Central memory CD8-positive, alpha-beta T cell (primary cell): ENCODE measurements at places on chromosomes 3 and 15.

GRCh38 chr15:34942363-34942762 lies 27.2 kb downstream of the AQR start:
- peaks cover 42% of the 10 kb centered on the region for H3K36me3 ChIP-seq
- H3K27ac ChIP-seq = no peak overlapping the region
- DNase-seq = no peak
- H3K4me3 ChIP-seq = no peak overlapping the region

DNA sequence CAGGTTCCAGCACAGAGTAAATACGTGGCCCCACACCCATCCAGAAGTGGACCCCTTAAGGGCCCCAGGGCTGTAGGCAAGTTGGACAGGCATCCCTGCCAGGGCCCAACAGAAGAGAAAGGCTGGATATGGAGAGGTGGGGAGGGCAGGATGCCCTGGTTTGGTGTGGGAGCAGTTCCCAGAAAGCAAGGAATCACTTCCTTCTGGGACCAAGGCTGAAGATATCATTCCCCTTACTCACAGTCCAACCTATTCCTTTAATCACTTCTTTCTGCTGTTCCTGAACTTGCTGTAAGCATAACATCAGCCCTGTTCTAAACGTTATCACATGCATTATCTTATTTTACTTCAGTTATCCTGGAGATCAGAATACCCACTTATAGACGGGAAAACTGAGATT lies 6.1 kb upstream of the MESP2 start:
- no peak overlapping the region for H3K27ac ChIP-seq
- no peak for DNase-seq
- no peaks in the 10 kb centered on the region for H3K4me1 ChIP-seq
- H3K27me3 ChIP-seq = no peaks in the 10 kb centered on the region

DNA sequence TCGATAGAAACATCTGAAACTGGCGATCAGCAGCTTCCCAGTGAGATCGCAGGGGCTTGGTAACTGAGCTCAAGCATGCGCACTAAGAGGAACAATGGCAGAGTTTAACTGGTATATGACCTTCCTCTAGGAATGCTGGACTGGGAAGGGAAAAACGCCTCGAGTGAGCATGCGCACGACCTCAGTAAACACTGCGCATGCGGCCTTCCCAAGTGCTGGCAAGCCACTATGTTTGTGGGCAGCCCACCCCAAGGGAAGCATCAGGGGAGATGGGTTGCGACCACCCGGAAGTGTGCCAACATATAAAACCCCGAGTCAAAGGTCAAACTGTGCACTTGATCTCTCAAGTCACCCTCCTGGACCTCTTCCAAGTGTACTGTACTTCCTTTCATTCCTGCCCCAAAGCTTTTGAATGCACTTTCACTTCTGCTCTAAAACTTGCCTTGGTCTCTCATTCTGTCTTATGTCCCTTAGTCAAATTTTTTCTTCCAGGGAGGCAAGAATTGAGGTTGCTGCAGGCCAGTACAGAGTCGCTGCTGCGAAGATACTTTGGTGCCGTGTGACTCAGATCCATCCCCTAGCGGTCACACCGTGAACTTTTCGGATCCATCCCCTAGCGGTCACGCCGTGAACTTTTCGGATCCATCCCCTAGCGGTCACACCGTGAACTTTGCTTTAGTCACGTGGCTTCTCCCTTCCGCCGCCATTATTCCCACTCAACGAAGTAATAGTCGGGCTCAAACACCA lies 243.3 kb downstream of the FAM43A start:
- no peaks in the 10 kb centered on the region for H3K4me1 ChIP-seq
- H3K4me3 ChIP-seq = no peak overlapping the region
- no peaks in the 10 kb centered on the region for H3K36me3 ChIP-seq
- peaks cover 72% of the 10 kb centered on the region for H3K27me3 ChIP-seq
- H3K27ac ChIP-seq = no peak overlapping the region

DNA sequence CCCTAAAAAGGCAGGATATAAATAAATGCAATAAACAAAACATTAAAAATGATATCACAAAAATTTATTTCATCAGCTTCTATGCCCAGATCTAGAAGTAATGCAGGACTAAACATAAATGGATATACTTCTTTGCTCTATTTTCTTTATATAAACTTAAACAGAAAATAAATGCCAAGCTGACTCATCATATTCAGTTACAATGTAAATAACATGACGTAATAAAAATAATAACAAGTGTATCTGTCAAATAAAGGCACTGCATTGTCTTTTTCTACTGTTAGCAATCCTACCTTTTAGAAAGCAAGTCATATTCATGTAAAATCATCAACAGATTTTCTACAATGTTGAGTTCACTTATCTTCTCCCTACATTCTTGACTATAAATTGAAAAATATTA lies 61.6 kb downstream of the NEK10 start:
- H3K36me3 ChIP-seq = no peaks in the 10 kb centered on the region
- no peaks in the 10 kb centered on the region for H3K27me3 ChIP-seq
- H3K27ac ChIP-seq = no peak overlapping the region
- no peak for DNase-seq
- H3K4me1 ChIP-seq = no peaks in the 10 kb centered on the region

- peak overlapping the region; percentile 33 for H3K27ac ChIP-seq
- no peaks in the 10 kb centered on the region for H3K27me3 ChIP-seq
- H3K4me3 ChIP-seq = no peak overlapping the region
- H3K4me1 ChIP-seq = no peaks in the 10 kb centered on the region
- no peak for DNase-seq
- peaks cover 3% of the 10 kb centered on the region for H3K36me3 ChIP-seq
Measured at GRCh38 chr15:40226736-40227135, 12.1 kb upstream of the PAK6 start.

DNA sequence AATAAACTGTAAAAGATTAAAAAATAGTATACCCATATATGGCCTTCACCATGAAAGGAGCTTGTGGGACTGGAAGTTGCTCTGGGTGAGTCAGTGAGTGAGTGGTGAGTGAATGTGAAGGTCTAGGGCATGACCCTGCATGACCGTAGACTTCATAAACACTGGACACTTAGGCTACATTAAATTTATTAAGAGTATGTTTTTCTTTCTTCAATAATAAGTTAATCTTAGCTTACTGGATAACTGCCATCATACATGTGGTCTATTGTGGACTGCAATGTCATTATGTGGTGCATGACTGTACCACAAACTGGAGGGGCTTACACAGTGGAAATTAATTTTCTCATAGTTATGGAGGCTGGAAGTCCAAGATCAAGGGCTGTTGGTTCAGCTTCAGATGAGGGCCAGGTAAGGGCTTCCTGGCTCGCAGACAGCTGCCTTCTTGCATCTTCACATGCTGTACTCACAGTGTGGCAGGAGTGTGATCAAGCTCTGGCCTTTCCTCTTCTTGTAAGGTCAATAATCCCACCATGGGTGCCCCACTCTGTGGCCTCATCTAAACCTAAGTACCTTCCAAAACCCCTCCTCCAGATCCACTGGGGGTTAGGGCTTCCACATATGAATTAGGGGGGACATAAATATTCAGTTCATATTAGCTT lies 40.8 kb upstream of the PRR23E start:
- DNase-seq = no peak
- no peak overlapping the region for H3K27ac ChIP-seq
- no peaks in the 10 kb centered on the region for H3K4me1 ChIP-seq
- no peak overlapping the region for H3K4me3 ChIP-seq
- H3K27me3 ChIP-seq = peaks cover 21% of the 10 kb centered on the region
